ENCODE measurements at places on chromosomes 3 and 15.

DNA sequence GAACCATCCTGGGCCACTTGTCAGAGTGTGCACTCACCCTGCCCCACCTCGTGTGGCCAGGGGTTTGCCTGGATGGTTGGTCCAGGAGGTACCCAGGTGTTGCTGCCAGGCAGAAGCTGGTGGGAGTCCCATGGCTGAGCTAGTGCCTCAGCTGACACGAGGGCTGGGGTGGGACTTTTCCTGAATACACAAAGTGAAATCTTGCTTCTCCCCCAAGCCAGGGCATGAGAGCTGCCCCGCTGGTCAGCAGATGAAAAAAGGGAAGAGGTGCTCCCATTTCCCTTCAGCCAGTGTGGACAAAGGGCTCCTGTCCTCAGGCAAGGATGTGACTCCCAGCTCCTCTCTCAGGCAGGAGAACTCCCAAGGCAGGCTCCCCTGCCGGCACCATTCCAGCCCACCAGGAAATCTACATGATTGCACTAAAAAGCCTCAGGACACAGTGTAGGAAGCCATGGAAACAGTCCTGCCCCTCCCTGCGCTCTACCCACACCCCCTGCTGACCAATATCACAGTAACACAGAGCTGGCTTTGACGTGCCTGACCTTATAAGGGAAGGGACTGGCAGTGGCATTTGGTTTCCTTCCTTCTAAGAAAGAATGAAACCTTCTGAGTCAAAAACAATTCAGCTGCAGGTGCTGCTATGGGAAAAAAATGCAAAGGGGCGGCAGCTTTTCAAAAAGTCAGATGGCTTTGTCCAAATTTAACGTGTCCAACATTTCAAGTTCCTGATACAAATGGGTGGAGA lies 33.9 kb downstream of the MYO5C start:
- no peak for DNase-seq

GRCh38 chr3:106401666-106402490 lies 533.1 kb upstream of the CBLB start:
- DNase-seq: no peak

GRCh38 chr3:5192571-5193365 lies 5.3 kb downstream of the EDEM1 start:
- DNase-seq: no peak

- DNase-seq: no peak
Observed at GRCh38 chr15:48856942-48857341, 21.0 kb upstream of the EID1 start.

DNA sequence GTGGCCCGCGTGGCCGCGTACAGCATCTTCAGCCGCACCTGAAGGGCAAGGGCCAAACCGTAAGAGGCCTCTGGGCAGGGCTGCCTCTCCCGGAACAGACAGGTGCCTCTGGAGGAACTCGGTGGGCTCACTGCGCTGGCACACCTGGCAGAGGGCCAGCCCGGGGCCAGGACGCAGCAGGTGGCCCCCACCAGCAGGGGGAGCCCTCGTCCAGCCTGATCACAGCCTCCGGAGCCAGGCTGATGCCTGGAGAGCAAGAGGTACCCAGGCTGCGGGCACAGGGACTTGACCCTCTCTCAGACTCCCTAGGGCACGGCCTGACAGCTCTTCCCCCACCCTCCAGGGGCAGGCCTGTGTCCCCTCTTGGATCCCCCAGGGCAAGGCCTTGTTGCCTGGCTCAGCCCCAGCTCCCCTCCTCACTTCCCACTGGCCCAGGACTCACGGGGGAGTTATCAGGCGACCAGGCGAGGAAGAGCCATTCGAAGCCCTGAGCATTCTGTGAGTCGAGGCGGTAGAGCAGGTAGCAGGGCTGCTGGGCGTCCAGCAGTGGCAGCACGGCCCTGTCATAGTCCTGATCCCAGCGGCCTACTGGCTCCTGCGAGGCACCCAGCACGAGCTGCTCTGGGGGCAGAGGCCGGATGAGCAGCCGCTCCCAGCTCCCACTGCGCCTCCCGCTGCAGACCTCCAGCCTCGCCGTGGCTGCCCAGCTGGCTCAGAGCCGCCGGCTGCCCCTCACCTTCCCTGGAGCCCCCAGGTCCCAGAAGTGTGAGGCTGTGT lies 6.2 kb upstream of the TLR9 start:
- no peak for DNase-seq

GRCh38 chr15:26097216-26097615 lies 234.1 kb upstream of the ATP10A start:
- no peak for DNase-seq

GRCh38 chr3:129413687-129414506 lies 14.5 kb downstream of the EFCAB12 start:
- no peak for DNase-seq

DNA sequence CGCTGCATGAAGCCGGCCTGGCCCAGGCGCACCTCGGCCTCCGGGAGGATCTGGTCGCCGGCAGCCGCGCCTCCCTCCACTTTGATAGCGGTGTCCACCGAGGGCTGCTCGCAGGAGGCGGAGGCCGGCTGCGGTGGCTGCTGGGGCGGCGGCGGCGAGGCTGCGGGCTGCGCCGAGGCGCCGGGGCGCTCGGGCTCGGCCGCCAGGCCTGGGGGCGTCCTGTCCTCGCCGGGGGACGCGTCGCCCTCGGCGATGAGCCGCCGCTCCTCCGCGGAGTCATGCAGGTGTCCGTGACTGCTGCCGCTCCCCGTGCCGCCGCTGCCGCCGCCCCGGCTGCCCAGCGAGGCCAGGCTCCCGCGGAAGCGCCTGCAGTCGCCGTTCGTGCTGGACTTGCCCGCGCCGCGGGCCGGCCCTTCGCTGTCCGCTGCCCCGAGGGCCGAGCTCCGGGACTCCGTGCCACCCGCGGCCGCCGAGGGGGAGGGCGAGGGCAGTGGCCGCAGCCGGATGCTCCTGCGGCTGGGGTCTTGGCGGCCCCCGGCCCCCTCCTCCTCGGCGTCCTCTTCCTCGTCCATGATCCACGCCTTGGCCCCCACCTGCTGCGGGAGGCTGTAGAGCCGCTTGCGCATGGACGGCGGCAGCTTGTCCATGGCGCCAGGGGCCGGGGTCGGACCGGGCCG lies 996 bp downstream of the HCN4 start:
- no peak for DNase-seq

DNA sequence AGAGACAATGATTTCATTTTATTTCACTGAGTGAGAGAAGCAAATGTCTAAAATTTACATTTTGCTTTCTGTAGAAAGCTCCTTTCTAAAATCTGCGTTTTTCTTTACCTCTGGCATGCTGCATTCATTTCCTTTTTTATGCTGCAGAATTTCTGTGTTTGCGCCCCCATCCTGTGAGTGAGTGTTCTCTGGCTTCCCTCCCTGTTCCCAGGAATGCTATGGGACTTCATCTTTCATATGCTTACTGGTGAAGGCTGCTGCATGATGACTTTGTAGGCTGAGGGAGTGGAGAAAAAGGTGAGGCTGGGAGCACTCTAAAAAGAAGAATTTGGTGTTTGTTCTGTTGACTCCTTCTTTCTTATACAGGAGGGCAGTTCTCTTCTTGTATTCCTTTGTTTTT lies 7.7 kb upstream of the TMC3 start:
- DNase-seq: no peak

- no peak for DNase-seq
Observed at GRCh38 chr3:50192689-50193141, 1.3 kb downstream of the GNAT1 start.

GRCh38 chr15:66760097-66760967 lies 58.3 kb downstream of the SMAD6 start:
- no peak for DNase-seq

- DNase-seq: peak; percentile 7
Observed at GRCh38 chr3:152266221-152266995, 2.3 kb upstream of the MBNL1 start.

DNA sequence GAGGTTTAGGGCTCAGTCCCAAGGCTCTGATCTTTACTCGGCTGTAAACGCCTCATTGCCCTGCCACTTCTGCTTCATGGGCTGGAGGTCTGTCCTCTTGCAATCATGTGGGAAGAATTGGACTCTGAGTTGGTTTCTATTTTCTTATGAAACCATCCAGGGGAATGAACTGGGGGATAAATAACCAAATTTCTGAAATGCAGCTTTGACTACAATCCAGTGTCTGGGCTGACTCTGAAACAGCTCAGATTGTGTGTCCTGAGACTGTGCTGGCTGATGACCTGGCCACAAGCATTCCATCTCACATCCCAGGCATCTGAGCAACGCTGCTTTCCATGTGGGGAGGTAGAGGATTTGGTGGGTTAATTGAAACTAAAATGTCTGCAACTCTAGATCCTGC lies 71.0 kb upstream of the GALNT15 start:
- no peak for DNase-seq

GRCh38 chr15:52784799-52785671 lies 5.1 kb downstream of the ONECUT1 start:
- no peak for DNase-seq

DNA sequence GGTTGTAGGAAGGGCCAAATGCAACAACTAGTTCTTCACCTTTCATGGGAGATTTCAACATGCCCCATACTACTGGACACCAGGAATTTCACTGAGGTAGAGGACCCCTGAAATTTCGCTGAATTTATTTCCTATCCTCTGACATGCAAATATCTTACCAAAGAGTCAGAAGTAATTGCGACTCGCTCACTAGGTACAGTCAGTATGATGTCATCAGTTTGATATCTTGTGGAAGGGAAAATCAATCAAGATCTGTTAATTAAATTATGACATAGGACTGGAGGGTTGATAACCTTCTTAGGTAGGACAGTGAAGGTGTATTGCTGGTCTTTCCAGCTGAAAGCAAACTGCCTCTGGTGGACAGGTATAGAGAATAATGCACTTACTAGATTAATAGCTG lies 74.9 kb upstream of the TNIK start:
- no peak for DNase-seq

DNA sequence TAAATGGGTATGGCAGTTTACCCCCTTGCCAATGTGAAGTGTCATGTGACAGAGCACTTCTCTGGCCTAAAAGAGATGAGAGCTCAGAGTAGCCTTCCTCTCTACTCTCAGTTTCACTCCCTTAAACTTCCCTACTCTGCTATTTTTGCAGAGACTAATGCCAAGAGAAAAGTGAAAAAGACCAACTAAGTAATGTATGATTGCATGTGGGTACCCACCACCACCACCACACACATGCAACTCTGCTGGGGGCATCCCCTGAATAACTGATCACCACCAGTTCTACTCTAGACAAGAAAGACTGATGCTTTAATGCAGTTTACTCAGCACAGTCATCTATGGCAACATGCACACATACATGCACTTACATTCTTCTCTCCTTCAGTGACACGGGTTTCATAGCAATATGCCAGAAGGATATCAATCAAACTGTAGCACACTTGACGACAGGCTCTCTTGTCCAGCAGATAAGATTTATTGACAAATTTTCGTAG lies 31.3 kb downstream of the SHQ1 start:
- DNase-seq: no peak

DNA sequence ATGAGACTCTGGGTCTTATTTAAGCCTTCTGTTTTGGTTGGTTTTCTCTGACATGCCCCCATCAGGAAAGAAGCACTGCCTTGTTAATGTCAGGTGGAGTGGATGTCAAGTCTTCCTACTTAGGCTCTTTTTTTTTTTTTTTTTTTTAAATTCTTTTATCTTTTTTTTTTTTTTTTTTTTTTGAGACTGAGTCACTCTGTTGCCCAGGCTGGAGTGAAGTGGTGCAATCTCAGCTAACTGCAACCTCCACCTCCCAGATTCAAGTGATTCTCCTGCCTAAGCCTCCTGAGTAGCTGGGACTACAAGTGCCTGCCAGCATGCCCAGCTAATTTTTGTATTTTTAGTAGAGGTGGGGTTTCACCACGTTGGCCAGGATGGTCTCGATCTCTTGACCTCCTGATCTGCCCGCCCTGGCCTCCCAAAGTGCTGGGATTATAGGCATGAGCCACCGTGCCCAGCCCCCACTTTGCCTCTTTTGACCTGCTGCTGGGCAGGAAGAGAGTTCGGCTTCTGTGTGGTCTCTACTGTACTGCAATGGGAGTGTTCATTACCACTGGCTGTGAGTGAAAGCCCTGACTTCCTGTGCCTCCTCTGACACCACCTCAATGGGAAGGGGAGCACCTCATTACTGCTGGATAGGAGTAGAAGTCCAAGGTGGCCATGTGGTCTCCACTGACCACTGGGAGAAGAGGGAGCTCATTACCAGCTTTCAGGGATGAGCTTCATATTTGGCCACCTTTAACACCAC lies 10.9 kb downstream of the CTDSPL start:
- no peak for DNase-seq

- DNase-seq: no peak
Observed at GRCh38 chr3:23663246-23663645, 142.5 kb upstream of the UBE2E1 start.

DNA sequence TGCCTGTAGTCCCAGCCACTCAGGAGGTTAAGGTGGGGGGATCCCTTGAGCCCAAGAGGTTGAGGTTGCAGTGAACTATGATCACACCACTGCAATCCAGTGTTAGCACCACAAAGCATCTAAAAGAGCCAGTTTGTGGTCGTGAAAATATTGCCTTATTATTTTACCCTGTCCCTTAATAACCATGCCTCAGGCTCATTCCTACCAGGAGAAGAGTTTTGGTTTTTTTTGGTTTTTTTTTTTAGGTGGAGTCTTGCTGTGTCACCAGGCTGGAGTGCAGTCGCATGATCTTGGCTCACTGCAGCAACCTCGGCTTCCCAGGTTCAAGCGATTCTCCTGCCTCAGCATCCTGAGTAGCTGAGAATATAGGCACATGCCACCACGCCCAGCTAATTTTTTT lies 17.9 kb upstream of the AVEN start:
- no peak for DNase-seq
